CD4-positive, alpha-beta T cell treated with Interleukin-21 for 1 hour (primary cell): ENCODE measurements at places on chromosomes 16 and 17.

- no peak for DNase-seq
Measured at GRCh38 chr17:63282455-63282854, 163.7 kb downstream of the CYB561 start.

DNA sequence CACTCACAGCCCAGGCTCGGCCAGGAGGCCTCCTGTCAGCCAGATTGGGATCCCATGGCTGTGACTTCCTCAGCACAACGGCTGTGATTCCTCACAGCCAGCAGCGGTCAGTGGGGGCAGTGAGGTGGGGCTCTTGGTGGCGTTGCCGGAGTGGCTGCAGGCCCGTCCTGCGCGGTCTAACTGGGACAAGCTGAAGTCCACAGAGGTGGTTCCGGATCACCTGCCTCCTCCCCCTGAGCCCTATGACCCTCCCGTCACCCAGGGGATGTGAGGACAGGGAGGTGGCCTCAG, 34.4 kb upstream of the MLKL start:
- no peak for DNase-seq

DNA sequence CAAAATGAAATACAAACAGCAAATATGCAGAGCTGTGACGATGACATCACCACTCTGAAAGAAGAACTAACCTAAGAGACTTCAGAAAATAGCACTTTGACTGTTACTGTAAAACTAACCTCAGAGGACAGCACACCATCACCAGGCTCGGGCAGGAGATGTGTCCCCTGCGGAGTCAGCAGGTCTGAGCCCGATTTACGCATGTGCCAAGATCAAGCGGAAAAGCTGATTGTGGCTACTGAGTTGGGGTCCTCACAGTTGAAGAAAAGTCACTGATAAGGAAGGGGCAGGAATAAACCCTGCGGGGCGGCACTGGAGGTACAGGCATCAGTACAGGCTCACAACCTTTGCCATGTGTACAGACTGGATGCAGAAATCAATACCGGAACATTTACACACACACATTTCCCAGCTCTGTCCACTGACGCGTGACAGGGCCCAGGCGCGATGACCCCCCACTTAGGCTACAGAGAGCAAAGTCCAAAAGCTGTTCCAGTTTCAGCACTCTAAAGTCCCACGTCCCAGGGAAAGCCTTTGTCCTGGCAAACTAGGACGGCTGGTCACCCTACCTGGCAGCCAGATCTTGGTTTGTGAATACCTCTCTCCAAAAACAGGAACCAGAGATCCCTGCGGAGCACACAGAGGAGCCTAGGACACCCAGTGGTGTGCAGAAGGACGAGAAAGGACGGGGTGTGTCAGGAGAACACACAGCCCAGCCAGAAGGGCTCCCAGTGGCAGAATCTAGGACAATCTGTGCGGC, 21.5 kb downstream of the TRAP1 start:
- no peak for DNase-seq

- DNase-seq = no peak
Measured at GRCh38 chr17:46009681-46010596, 10.9 kb downstream of the STH start.

GRCh38 chr17:34110315-34110714, 144.8 kb upstream of the CCL2 start:
- DNase-seq = no peak

- peak; percentile 15 for DNase-seq
Measured at GRCh38 chr16:19223235-19224170, 55.5 kb downstream of the SYT17 start.

GRCh38 chr17:70158180-70158579, 11.2 kb upstream of the KCNJ2 start:
- DNase-seq = no peak

GRCh38 chr17:34403006-34403405, 40.0 kb upstream of the CCL1 start:
- DNase-seq = no peak

DNA sequence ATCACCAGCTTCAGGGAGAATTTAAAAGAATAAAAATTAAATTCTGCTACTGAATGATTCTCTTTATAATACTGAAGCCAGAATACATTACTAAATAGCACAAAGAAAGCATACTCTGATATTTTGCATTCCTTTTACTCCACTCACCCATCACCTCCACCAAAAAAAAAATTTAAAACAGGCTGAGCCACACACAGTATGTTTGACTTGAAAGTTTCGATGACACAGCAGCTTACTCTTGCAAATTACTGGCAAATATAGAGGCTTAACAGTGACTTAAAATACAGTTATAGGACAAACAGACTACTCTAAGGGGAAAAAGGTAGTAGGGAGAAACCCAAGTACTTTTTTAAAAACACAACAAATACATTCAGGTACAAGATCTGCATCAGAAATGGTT, 39.2 kb downstream of the GPATCH8 start:
- DNase-seq = no peak

GRCh38 chr16:2028620-2029220, 2.0 kb downstream of the NHERF2 start:
- DNase-seq = no peak

- no peak for DNase-seq
Measured at GRCh38 chr16:87303431-87303930, 13.7 kb downstream of the C16orf95 start.

DNA sequence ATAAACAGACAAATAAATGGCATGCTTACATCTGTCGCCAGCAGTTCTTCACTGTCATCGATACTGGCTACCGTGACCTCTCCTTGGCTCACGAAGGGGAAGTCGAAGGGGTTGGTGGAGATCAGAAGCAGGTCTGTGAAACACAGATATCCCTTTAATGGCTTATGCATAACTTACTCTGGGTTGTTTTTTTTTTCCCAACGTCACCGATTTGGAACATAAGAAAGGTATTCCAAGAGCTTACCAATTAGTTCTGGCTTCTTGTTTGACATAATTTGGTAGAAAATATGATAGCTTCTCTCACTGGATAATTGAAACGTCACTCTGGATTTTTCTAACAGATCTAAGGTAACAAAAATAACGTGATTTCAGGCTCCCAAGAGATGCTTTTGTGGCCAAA, 18.2 kb downstream of the MYH13 start:
- DNase-seq = no peak

- DNase-seq = no peak
Measured at GRCh38 chr16:87982581-87983041, 31.4 kb downstream of the BANP start.

- DNase-seq = no peak
Measured at GRCh38 chr16:85912211-85912974, 13.4 kb downstream of the IRF8 start.

DNA sequence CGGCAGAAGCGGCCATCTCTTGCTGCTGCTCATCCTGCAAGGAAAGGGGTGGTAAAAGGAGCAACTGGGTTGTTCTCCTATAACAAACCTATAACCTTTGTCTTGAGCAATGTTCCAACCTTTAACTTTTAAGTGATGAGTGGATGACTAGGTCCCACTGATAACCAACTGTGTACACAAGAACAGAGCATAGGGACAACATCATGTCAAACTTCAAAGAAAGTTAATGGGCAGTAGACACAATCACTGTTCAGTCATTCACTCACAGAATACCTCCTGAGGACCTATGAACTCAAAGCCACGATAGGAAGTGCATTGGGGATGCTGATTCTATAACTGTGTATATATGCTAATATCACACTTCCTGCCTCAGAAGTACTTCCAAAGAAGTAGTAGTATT, 21.6 kb downstream of the CFAP97D1 start:
- DNase-seq = no peak

DNA sequence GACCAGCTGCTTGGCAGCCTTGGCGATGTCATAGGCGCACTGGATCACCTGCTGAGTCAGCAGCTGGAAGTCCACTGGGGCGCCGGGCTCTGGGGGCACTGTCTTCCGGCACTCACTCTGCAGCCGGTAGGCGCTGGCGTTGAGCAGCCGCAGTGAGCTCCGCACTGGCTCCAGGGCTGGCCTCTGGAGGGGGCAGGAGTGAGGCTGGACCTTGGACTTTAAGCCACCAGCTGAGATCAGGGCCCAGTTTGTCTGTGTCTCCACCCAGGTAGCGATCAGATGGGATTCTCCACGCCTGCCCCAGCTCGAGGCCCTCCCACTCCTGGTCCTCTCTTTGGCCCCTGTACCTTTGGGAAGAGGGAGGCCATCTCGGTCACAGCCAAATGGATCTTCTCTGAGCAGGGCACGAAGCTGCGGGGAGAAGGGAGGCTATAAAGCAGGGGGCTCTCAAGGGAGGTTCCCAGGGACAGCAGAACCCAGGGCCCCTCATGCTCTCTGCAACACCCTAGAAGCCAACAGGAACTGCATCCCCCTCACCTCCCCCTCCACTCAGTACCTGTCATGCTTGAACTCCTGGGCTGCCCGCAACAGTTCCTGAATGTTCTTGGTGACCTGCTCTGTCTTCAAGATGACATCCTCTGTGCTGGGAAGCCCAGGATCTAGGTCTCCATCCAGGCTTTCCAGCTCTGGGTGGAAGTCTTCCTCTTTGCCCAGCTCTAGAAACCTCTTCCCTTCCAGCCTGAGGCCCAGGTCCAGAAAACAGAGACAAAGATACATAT, 6.4 kb downstream of the TP53I13 start:
- no peak for DNase-seq

GRCh38 chr17:77318021-77318420, 177.3 kb downstream of the SEC14L1 start:
- DNase-seq = no peak

DNA sequence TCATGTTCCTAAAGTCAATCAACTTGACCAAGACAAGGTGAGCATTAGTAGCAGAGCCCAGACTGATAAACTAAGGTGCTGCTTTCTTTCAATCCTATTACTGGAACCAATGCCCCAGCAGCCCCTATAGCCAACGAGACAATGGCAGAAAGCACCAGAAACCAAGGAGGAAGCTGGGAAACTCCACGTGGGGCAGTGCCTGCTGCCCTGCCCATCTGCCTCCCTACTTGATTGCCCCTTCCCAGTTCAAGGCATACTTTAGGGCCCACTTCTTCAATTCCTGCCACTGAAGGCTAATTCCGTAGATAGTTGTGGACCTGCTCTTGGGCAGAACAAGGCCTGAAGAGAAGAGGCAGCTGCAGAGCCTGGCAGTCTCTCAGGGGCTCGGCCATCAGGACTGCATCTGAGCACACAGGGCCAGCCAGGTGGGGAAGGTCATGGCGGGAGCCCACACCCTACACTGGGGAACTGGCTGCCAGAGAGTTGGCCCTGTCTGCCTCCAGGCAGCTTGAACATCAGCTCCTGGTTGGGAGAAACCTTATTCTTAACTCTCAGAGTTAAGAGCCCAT, 30.9 kb downstream of the WSB1 start:
- DNase-seq = no peak
